AG09319 (cell line): ENCODE measurements at places on chromosomes 7 and 10.

DNA sequence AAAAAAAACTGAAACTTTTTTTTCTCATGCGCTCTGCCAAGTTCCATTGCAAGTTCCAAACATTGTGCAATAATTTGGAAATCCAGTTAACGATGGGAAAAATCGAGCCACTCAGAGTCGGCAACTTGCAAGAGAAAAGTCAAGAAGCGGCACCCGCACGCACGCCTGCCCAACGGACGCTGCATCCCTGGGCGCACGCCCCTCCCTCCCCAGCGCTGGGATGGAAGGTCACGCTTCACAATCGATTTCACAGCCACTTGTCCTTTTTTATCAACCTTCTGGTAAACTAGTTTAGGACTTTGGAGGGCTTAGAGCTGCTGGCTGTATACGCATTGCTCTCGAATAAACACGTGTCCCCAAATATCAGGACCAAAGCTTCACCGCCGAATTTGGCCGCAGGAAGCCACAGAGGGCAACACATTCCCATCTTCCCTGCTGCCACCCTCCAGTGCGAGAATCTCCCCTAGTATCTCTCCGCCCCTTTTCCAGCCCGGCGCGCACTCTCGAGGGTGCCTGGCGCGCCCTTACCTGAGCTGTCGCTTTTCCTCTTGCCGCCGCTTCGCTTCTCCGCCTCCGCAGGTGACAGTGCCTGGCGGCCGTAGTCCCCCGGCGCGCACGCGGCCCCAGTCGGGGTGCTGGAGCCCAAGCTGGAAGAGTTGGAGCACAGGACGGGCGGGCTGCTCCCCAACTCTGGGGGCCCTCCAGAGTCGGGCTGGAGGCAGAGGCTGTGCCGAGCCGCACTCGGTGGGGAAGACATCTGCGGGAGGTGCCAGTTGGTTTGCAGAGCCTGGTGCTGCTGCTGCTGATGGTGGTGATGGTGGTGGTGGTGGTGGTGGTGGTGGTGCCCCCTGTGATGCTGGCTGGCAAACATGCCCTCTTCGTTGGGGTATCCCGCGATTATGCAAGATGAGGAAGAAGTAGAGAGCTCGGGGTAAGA lies 857 bp downstream of the MEOX2 start:
- DNase-seq = peak; percentile 15

DNA sequence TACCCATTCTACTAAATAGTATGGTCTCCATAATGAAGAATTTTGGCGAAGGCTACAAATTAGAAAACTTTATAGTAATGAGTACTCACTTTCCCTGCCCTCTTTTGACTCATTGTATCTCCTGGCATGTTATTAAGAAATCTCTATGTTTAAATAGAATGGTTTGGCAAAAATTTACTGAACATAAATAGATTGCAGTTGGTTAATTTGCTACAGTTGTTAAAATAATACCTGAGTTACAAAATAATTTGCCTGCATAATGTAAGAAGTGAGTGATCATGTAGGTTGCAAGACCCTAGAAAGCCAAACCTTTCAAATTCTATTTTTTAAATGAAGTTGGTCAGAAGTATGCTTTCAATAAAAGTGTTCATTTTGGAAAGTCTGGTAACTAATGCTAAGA lies 176.8 kb upstream of the AHR start:
- DNase-seq = no peak

GRCh38 chr10:102660888-102661657 lies 16.8 kb downstream of the TRIM8 start:
- DNase-seq = peak; percentile 41

DNA sequence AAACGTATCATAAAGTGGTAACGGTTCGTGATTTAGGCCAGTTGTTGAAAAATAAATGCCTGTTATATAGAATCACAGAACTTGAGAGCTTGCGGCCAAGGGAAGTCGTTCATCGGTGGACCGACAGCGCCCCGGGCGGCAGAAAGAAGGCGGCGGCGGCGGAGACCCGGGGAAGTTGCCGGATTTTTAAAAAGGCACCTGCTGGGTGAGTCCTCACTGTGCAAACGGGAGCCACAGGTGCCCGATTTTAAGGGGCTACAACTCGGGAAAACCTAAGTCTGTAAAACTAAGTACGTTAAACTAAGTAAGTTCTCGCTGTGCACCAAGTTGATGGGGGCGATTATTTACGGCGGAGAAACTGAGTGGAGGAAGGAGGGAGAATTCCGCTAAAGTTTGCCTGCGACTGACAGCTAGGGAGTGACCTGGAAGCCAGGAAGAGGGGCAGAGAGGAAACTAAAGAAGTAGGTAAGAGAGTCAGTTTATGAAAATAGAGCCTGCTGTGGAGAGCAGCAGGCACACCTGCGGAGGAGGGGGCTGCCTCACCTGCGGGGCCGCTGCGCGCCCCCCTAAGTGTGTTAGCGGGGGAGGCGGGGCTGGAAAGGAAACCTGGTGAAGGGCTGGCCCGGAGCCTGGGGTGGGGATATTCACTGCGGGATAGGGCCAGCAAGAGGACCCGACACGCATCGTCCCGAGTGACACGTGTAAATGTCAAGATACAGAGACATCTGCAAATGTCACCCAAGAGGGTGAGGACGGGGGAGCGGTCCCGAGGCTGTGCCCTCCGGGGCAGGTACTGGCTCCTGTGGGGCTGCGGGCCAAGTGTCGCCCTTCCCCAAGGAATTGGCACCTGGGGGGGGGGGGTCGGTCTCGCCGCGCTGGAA lies 996 bp downstream of the ADAM12 start:
- no peak for DNase-seq

DNA sequence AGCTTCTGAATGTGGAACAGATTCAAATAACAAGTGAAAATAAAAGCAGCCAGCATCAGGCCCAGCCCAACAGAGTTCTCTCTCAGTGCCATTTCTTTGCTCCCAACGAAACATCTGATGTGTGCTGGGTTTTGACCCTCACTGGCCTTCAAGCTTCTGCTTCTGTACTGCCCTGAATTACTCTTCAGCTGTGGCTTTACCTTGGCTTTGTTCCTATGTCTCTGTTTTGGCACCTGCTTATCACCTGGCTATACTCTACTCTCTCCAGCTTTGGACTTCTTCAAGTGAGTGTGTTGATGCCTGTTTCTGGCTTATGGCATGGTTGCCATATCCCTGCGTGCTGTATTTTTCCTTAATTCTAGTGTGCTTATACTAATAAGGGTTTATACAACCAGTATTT lies 768.3 kb downstream of the SORCS1 start:
- no peak for DNase-seq

DNA sequence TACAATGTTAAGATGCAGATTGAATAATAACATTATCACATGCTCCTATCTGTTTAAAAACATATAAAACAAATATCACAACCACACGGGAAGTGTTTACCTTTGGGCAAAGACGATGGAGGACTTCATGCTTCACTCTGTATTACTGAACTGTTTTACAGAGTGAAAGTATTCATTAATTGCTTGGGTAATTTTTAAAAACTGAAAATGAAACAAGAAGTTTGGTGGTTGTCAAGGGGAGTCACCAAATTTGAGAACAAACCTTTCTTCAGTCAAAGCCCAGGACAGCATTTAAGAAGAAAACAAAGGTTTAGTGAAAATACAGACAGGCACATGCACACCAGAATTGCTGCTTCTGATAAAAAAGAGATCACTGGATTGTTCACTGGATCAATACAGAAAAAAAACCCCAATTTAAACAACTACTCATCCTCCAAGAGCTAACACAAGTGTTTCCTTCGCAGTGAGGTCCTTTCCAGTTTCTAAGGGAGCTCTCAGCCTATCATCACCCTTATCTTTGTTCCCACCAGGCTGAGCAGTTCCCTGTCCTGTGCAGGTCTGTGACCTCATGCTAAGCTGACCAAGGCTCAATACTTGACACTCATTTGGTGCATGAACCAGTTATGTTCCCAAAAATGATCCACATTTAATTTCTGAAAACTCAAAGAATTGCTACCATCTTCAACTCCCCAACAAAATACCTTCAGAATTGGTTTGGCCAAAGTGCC lies 8.8 kb downstream of the PARP12 start:
- DNase-seq = no peak
